Fibroblast of villous mesenchyme (primary cell): ENCODE measurements at places on chromosomes 5 and 9. TPM values are rescaled to one million over a fixed set of nuclear protein-coding genes. Genes with fewer than 3 reads are reported as not detected.

PCDHGA7 gene
- 3.5 and 4.5 TPM in 2 replicates for total RNA-seq

- DNase-seq = peak; percentile 69
Observed at GRCh38 chr5:172276214-172276613, 7.3 kb downstream of the UBTD2 start.

- peak; percentile 76 for DNase-seq
Observed at GRCh38 chr5:61658592-61659008, 326.5 kb downstream of the ZSWIM6 start.

- peak; percentile 37 for DNase-seq
Observed at GRCh38 chr9:108168236-108168850, 678.8 kb upstream of the KLF4 start.

- DNase-seq = no peak
Observed at GRCh38 chr9:93525476-93525875, 50.9 kb upstream of the PHF2 start.

GRCh38 chr9:137436761-137437600 is 4.2 kb downstream of the ENTPD8 start:
- DNase-seq = no peak

SYK gene
- not detected in 2 replicates for total RNA-seq

DNA sequence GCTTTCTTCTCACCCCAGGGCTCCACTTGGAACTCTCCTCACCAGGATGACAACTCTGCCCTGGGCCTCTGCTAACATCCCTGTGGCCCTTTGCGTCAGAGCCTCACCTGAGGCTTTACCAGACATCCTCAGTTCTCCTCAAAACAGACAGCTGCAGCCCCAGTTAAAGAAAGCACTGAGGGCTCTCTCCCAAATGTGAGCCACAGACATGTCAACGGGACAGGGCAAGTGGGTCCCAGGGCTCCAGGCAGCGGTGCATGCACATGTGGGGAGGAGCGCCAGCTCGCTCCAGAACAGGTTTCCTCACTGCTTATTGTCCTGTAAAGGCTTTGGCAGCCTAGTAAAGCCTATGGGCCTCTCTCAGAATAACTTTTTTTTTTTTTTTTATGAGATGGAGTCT is 37.3 kb downstream of the IPPK start:
- DNase-seq = no peak

DNA sequence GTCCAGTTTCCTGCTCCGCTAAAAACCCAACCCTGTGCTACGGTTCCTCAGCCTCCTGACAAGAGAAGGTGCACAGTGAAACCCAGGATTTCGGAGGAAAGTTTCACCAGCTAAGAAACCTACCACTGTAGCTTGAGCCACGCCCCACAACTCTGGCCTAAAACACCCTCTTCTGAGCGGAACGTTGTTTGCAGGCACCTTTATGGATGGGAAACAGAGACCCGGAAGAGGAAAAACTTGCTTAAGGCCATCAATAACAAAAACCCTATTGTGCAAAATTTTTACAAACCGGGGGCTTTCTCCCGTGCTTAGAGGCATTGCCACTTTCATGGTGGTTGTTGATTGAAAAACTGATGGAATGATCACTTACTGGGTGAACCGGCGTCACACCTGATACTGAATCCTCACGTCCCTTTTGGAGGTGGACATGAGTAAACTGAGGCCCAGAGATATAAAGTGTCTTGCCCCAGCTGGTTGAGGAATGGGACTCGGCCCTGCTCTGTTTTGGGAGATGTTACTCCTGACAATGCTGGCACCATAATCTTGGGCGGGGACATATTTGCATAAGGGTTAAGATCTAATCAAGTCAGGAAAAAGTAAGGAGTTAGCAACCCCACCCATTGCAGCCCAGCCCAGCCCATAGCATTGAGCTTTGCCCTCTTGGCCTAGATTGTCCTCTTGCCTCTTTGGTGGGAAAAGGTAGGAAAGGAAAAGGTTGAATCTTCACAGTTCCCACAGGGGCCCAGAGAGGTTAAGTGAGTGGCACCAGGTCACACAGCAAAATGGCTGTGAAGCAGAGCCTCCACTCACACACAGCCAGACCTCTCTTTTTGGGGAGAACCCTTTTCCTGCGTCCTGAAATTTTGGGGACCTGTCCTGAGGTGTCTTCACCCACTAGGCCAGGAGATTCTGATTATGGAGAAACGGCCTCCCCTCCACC is 23.2 kb upstream of the PTGS1 start:
- DNase-seq = no peak
